ENCODE measurements at places on chromosomes 7 and 10. TPM values are rescaled to one million over a fixed set of nuclear protein-coding genes. Genes with fewer than 3 reads are reported as not detected.

The TIMM23 gene
- total RNA-seq: 25.5 TPM

The LRIT1 gene
- total RNA-seq: not detected

The CALML5 gene
- total RNA-seq: not detected

The AKR1B15 gene
- total RNA-seq: not detected

The SPDYE5 gene
- total RNA-seq: 0.29 TPM

The MRC1 gene
- 2.3 TPM for total RNA-seq

The ZNF503 gene
- 0.12 TPM for total RNA-seq

The VSTM2A gene
- not detected for total RNA-seq

The NXPH1 gene
- total RNA-seq: not detected

- DNase-seq: no peak
- H3K4me1 ChIP-seq: peaks cover 20% of the 10 kb centered on the region
- no peak overlapping the region for H3K27ac ChIP-seq
These were observed 53.4 kb downstream of the TSPAN15 start for GRCh38 chr10:69504576-69505250.

DNA sequence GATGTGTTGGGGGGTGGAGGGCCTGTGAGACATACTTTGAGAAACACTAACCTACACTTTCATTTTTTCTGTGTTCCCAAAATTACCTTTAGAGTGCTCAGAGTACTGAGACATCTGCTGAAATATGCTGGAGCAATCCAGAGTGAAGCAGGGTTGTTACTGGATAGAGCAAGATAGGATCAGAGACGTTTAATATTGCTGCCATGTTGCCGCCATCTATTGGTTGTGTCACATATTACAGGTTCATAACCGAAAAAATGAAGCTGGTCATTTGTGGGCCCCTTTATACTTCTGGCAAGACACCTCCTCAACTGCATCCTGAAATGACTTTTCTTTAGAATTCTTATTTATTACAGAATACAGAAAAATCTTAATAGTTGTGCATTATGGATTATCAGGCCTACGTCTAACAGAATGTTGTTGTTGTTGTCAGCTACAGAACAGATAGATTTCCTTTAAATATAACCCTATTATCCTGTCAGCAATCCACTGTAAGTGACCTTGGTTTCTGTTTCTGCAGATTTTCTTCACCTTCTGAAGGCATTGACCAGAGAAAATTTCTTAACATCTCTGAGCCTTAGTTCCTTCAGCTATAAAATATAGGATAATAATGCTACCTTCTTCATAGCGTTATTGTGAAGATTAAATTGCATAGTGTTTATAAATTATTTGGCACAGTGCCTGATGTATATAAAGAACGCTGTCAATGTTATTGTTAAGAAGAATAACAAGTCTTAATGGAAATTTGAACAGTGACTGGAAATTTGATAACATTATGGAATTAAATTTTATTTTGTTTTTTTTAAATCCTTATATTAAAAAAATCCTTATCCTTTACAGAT, 16.2 kb upstream of the DLD start:
- no peaks in the 10 kb centered on the region for H3K36me3 ChIP-seq
- no peaks in the 10 kb centered on the region for H3K27me3 ChIP-seq
- peak; percentile 61 for DNase-seq
- no peak overlapping the region for H3K27ac ChIP-seq
- peaks cover 48% of the 10 kb centered on the region for H3K4me1 ChIP-seq

- DNase-seq: no peak
- H3K4me1 ChIP-seq: peaks cover 26% of the 10 kb centered on the region
- no peaks in the 10 kb centered on the region for H3K36me3 ChIP-seq
- no peak overlapping the region for H3K27ac ChIP-seq
- no peak overlapping the region for H3K4me3 ChIP-seq
These were observed 13.9 kb upstream of the TBRG4 start for GRCh38 chr7:45125193-45125904.

DNA sequence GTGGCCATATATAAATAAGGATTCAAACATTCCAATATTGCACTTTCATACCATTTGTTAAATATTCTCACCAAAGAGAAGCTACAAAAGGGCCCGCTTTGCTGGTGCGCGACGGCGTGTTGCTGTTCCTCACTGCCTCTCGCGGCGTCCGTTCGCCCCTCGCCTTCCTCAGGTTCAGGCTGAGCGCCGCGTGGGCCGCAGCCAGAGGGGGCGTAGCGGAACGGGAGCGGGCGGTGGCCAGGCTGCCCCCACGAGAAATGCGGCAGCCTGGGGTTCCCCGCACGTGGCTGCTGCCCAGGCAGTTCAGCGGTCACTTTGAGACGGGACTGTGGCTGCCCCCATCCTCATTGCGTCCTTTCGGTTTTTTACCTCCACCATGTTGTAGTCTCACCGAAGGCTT, 67.3 kb upstream of the VWDE start:
- H3K36me3 ChIP-seq: no peaks in the 10 kb centered on the region
- H3K27me3 ChIP-seq: no peaks in the 10 kb centered on the region
- H3K4me1 ChIP-seq: no peaks in the 10 kb centered on the region
- H3K27ac ChIP-seq: no peak overlapping the region

- no peaks in the 10 kb centered on the region for H3K27me3 ChIP-seq
- H3K36me3 ChIP-seq: no peaks in the 10 kb centered on the region
- H3K4me1 ChIP-seq: no peaks in the 10 kb centered on the region
- no peak for DNase-seq
These were observed 57.7 kb downstream of the KLF6 start for GRCh38 chr10:3727268-3727667.

GRCh38 chr10:133195096-133195495, 34.9 kb upstream of the UTF1 start:
- no peak overlapping the region for H3K4me3 ChIP-seq
- no peak overlapping the region for H3K27ac ChIP-seq
- H3K4me1 ChIP-seq: no peaks in the 10 kb centered on the region
- H3K36me3 ChIP-seq: no peaks in the 10 kb centered on the region
- no peak for DNase-seq

GRCh38 chr7:18293759-18294158, 201.8 kb upstream of the HDAC9 start:
- no peaks in the 10 kb centered on the region for H3K27me3 ChIP-seq
- H3K27ac ChIP-seq: no peak overlapping the region
- peaks cover 15% of the 10 kb centered on the region for H3K4me1 ChIP-seq
- H3K36me3 ChIP-seq: no peaks in the 10 kb centered on the region
- no peak overlapping the region for H3K4me3 ChIP-seq

- no peaks in the 10 kb centered on the region for H3K27me3 ChIP-seq
- H3K36me3 ChIP-seq: no peaks in the 10 kb centered on the region
- no peak overlapping the region for H3K27ac ChIP-seq
These were observed 164.2 kb downstream of the HDAC9 start for GRCh38 chr7:18659746-18660145.

DNA sequence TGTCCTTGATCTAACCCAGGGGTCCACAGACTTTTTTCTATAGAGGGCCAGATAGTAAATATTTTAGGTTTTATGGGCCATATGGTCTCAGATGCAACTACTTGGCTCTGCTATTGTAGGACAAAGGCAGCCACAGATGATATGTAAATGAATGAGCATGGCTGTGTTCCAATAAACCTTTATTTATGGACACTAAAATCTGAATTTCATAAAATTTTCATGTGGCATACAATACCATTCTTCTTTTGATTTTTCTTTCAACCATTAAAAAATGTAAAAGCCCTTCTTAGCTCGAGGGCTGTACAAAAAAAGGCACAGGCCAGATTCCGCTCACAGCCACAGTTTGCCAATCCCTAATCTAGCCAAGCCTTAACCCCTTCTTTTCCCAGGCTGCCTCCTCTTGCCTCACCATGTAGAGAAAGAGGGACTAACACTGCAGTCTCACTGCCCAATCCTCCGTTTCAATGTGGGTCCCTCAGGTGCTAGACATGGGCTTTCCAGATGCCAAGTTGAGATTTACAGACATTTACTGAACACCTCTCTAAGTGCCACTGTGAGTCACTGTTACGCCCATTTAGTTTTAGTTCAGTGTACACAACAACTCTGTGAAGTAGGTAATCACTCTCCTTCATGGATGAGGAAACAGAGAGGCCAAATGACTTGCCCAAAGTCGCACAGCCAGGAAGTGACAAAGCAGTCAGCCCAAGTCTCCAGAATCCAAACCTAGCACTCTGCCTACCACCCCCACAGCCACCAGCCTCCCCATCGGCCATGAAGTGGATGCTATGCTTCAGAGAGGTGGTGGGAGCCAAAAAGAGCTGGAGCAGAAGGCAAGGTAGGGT, 132.6 kb upstream of the PDLIM1 start:
- no peak for DNase-seq
- H3K36me3 ChIP-seq: no peaks in the 10 kb centered on the region
- H3K4me1 ChIP-seq: no peaks in the 10 kb centered on the region

- H3K36me3 ChIP-seq: no peaks in the 10 kb centered on the region
- no peak overlapping the region for H3K27ac ChIP-seq
- no peak for DNase-seq
- H3K4me1 ChIP-seq: peaks cover 86% of the 10 kb centered on the region
- no peak overlapping the region for H3K4me3 ChIP-seq
These were observed 25.9 kb downstream of the DNAJB12 start for GRCh38 chr10:72328829-72329204.

- H3K36me3 ChIP-seq: no peaks in the 10 kb centered on the region
- no peaks in the 10 kb centered on the region for H3K27me3 ChIP-seq
- DNase-seq: no peak
- no peaks in the 10 kb centered on the region for H3K4me1 ChIP-seq
- no peak overlapping the region for H3K4me3 ChIP-seq
These were observed 85.2 kb upstream of the CACNA2D1 start for GRCh38 chr7:82528577-82529310.

- no peaks in the 10 kb centered on the region for H3K36me3 ChIP-seq
- H3K27me3 ChIP-seq: no peaks in the 10 kb centered on the region
- peaks cover 27% of the 10 kb centered on the region for H3K4me1 ChIP-seq
These were observed 94.1 kb downstream of the PFKFB3 start for GRCh38 chr10:6296828-6297251.

DNA sequence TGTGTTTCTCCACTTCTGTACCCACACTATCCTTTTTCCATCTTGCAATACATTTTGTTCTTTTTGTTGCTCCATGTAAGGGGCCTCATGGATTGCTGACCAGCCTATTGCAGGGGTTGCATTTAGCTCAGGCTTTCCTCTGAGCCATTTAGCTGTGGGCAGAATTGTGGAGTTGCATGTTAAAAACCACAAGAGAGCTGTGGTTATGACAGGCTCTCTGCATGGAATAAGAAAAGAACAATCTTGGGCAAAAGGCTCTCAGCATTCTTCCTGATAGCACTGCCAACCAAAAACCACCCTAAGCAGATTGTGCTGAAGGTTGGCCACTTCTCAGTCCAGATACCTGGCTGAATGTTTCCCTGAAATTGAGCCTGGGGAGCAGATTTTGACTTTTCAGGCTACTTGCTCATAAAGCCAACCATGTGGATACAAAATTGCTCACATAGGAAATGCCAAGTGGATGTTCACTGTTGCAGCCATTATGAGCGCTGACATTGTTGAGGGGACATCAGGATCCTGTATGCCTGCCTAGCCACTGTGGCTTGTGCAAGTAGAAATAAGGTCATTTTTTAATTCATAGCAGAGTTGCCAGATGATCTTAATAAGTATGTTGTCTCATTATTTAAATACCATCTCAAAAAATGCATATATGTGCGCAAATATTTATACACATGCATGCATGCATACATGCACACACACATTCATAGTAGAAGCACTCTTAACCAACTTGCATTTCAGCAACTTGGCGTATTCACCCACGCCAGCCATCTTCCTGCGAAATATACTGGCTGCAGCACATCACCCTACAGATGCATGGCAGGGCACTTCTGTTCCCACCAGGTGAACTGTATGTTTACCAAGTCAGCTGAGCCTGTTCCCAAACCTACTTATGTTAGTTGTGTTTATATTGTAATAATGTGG, 695.4 kb downstream of the LRMDA start:
- H3K27me3 ChIP-seq: no peaks in the 10 kb centered on the region
- H3K27ac ChIP-seq: no peak overlapping the region
- H3K4me1 ChIP-seq: no peaks in the 10 kb centered on the region
- DNase-seq: no peak
- H3K36me3 ChIP-seq: no peaks in the 10 kb centered on the region
- no peak overlapping the region for H3K4me3 ChIP-seq

DNA sequence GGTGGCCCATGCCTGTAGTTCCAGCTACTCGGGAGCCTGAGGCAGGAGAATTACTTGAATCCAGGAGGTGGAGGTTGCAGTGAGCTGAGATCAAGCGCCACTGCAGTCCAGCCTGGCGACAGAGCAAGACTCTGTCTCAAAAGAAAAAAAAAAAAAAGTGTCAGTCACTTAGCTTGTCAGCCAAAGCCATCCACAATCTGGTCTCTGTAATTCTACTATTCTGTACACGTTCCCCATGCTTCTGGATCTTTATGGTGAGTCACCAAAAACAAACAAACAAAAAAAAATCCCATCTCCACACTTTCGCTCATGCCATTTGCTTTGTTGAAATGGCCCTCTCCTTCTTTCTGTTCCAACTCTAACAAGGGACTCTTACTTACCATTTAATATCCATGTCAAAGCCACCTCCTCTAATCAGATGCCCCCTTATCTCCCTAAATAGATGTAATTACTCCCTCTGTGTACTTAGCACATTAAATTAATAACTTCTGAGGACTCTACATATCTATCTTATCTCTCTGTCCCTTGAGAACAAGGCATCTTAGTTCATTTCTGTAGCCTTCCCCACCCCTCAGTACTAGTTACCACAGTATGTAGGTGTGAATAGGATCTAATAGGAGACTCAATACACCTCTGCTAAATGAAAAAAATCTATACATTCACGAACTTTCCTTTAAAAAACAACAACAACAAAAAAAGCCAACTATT, 128.4 kb downstream of the ELMO1 start:
- no peaks in the 10 kb centered on the region for H3K36me3 ChIP-seq
- no peak overlapping the region for H3K27ac ChIP-seq
- no peaks in the 10 kb centered on the region for H3K27me3 ChIP-seq
- DNase-seq: no peak

DNA sequence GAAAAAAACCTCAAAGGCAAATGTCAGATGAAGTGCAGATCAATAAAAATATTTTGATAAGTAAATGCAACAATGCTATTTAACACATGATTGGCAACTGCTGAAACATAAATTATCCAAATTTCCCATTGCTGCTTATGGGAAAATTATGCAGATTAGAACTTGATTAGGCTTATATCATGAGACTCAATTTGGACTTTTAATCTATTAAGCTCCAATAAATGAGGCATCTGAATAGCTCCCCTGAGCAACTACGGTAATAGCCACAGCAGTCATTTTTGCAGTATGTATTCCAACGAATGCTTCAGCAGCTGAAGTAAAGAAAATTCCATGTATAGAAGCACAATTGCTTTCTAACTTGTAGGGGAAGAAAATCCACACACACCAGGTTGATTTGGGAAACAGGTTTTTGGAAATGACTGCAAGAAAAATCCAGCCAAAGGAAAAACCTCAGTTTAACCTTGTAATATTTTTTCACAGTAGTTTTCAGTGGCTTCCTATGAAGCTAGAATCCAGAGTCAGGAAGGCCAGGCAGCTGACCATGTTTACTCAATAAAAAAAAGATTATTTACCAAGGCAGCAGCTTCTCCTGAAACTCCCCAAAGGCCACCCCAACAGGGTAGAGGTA, 716.1 kb downstream of the KCNMA1 start:
- H3K36me3 ChIP-seq: no peaks in the 10 kb centered on the region
- H3K27me3 ChIP-seq: no peaks in the 10 kb centered on the region
- no peak for DNase-seq
- H3K4me3 ChIP-seq: no peak overlapping the region

Measured in CD4-positive, alpha-beta memory T cell (primary cell).